ENCODE measurements at places on chromosomes 3 and 15.
A peak's percentile ranks its signal among the peaks of the same experiment; 100 is the strongest.

DNA sequence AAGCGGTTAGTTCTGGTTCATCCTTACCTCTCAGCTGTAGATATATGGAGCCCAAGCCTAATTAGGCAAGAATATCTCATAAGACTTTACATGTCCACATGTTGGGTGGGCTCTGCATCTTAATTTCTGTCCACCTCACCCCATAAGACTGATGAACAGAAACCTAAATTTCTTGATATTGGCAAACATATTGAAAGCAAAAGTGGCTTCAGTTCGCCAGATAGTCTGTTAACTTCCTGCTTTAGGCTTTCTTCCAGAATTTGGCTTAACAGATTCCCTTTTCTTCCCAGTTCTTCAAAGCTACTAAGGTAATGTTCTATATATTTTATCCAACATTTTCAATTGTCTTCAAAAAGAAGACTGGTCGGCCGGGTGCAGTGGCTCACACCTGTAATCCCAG is 19.7 kb downstream of the GABPB1 start:
- H3K4me1 ChIP-seq, result no peaks in the 10 kb centered on the region
- DNase-seq, result no peak
- H3K4me3 ChIP-seq, result no peak overlapping the region
- no peaks in the 10 kb centered on the region for H3K36me3 ChIP-seq

DNA sequence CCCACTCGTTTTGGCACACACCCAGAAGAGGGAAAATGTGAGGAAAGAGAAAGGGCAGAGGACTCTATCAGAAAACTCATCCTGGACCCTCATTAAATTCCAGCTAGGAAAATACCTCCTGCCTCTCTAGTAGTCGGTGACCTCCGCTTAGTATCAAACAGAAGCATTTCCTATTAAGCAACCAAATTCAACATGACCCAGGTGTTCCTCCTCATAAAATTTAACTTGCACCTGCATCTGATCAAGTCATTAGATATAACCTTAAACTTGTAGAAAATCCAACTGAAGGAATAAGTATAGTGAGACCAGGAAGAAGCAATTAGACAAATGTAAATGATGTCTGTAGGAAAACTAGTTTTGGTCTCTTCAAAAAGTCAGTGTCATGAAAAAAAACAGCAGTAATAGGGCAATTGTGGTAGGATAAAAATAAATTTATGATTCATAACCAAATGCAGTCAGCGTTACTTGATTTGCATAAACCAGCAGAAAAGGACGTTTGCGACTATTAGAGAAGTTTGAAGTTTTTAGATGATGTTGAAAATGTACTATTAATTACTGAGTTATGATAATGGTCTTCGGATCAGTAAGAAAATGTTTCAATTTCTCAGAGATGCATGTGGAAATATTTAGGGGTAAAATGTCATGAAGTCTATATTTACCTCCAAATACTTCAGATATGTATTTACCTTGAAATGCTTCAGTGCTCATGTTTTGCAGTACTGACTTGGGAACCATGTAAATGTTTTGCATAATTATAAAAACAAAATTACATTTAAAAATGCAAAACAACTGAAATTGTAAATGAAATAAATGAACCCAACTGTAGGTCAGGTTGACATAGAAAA is 44.6 kb downstream of the LDHAL6B start:
- no peaks in the 10 kb centered on the region for H3K4me1 ChIP-seq
- H3K27ac ChIP-seq, result no peak overlapping the region
- DNase-seq, result no peak

GRCh38 chr3:119261055-119261454 is 20.4 kb upstream of the B4GALT4 start:
- no peaks in the 10 kb centered on the region for H3K4me1 ChIP-seq
- no peak for DNase-seq
- no peak overlapping the region for H3K27ac ChIP-seq
- no peak overlapping the region for H3K4me3 ChIP-seq
- no peaks in the 10 kb centered on the region for H3K36me3 ChIP-seq
- no peaks in the 10 kb centered on the region for H3K27me3 ChIP-seq

DNA sequence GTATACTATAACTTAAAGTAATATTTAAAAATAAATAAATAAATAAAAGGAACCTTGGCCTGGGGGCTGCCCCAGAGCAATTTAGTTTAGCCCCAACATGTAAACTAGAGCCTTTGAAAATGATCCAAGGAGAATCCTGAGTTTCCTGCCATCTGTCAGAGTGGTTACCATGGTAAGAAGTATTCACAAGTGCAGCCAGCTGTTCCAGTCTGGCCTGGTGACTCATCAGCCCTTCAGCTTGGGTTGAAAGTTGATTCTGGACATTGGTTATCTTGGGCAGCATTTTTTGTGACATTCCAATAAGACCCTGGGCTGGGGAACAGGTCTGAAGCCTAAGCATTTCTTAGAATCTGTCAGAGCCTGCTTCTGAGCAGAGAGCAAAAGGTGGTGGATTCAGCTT is 72.7 kb upstream of the LRTM1 start:
- no peak overlapping the region for H3K4me3 ChIP-seq
- H3K27ac ChIP-seq, result no peak overlapping the region
- no peak for DNase-seq
- no peaks in the 10 kb centered on the region for H3K36me3 ChIP-seq

GRCh38 chr15:101428758-101429157 is 60.7 kb downstream of the PCSK6 start:
- H3K27me3 ChIP-seq, result no peaks in the 10 kb centered on the region
- H3K27ac ChIP-seq, result no peak overlapping the region
- no peaks in the 10 kb centered on the region for H3K36me3 ChIP-seq
- no peak overlapping the region for H3K4me3 ChIP-seq

DNA sequence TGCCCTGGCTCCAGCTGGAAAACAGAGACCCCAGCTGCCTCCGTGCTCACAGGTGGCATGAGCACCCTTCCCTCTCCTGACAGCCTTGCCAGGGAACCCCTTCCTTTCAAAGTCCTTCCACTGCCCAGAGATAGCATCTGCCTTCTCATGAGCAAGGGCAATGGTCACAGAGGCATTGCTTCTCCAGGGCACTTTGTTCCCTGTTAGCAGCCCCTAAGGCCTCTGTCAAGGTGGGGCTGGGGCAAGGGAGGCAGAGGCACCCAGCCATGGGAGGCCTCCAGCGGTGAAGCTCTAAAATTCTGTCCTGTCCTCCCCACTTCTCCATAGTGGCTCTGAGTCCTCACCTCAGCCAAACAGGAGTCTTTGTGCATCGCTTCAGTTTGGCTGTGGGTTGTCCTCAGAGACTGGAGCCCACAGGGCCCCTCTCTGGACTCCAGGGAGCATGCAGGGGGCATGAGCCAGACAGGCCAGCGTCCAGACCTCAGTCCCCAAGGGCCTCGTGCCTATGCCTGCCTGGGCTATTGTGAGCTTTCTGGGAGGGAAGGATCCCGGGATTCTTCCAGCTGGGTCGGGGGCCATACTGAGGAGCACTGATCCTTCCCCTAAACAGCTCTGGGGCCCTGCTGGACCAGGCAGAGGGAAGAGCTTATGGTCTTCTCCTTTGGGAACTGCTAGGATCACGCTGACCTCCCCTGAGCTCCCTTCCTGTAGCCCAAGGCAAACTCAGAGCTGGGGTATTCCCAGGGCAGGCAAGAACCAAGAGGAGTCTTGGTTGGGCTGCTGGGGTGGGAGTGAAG is 106.6 kb downstream of the DNAJB8 start:
- no peak overlapping the region for H3K4me3 ChIP-seq
- H3K4me1 ChIP-seq, result no peaks in the 10 kb centered on the region
- H3K27me3 ChIP-seq, result no peaks in the 10 kb centered on the region
- no peak overlapping the region for H3K27ac ChIP-seq

DNA sequence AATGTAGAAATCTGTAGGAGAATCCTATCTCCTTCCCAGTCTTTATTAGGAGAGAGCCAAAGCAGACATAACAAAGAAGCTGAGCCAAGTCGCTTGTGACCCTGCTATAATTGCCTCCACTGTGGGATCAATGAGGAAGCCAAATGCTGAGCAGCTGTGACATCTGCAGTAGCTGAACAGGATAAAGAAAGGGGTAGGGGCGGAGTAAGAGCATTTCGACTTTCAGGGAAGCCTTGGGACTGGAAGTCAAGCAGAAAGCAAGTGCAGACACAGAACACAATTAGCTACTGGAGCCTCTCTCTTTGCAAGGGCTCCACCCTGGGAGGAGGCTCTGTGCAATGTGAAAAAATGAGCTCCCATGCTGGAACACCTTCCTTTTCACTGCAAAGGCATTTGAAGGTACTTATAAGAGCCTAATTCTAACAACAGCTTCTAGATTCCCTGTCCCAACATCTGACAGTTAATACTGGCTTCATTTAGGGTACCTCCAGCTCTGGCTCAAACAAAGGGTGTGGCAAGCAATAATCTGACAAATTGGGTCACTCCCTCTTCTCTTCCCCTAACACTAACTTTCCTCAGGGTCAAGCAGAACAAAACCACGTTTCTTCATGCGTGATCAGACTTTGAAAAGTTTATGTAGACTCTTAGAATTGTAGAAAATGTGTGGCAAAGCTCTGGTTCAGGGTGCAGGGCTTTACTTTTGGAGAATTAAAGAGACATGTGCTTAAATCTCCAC is 166.4 kb downstream of the CADPS start:
- H3K27ac ChIP-seq, result no peak overlapping the region
- no peaks in the 10 kb centered on the region for H3K36me3 ChIP-seq
- no peak for DNase-seq
- no peaks in the 10 kb centered on the region for H3K27me3 ChIP-seq
- no peaks in the 10 kb centered on the region for H3K4me1 ChIP-seq
- H3K4me3 ChIP-seq, result no peak overlapping the region

DNA sequence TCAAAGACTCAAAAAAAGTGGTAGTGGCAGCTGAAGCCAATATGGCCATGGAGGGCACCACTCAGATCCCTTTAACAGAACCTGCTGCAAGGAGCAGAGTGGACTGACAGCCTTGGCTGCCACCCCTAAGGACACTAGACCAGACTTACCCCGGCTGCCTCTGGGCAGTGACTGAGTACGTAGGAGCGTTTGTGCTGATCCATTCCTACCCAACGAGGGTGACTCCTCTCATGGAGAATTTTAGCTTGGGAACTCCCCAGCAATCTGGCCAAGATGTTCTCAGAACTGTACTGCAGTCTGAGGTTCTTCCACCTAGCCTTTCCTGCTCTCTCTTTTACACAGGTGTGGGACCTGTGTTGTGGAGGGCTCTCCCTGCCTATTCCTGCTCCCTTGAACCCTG is 22.1 kb downstream of the CLEC3B start:
- no peaks in the 10 kb centered on the region for H3K36me3 ChIP-seq
- no peak overlapping the region for H3K27ac ChIP-seq
- no peaks in the 10 kb centered on the region for H3K27me3 ChIP-seq
- H3K4me1 ChIP-seq, result no peaks in the 10 kb centered on the region
- no peak for DNase-seq

DNA sequence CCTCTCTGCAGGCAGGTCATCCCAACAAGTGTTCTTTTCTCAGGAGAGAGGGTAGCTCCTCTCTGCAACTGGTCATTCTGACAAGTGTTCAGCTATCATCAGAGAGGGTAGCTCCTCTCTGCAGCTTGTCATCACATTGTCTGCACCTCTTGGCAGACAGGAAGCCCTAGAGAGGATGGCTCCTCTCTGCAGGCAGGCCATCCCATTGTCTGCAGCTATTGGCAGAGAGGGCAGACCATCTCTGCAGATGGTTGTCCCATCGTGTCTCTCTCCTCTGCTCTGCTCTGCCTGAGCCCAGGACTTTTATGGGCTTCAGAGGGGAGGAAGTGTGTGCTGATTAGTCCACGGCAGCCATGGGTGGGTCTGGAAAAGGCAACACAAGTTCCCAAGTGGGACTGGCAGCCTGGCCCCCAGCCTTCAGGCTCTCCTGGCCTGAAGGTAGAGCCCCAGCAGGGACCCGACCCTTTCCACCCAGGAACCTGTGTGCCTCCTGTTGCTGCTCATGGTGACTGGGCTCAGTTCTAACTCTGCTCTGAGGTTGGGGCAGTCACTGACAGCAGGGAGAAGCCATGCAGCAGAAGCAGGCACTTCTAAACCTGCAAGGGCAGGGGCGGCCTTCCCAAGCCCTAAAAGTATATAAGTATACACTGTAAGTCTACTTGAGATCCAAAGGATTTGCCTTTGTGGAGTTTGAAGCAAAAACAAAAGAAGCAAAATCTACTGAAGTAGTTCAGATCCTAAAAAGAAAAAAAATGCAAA is 637.9 kb downstream of the PLOD2 start:
- H3K4me1 ChIP-seq, result no peaks in the 10 kb centered on the region
- no peak overlapping the region for H3K4me3 ChIP-seq
- no peaks in the 10 kb centered on the region for H3K27me3 ChIP-seq
- no peak overlapping the region for H3K27ac ChIP-seq

GRCh38 chr3:54180921-54181320 is 58.6 kb downstream of the CACNA2D3 start:
- no peak overlapping the region for H3K4me3 ChIP-seq
- H3K27me3 ChIP-seq, result no peaks in the 10 kb centered on the region
- no peaks in the 10 kb centered on the region for H3K36me3 ChIP-seq
- no peak for DNase-seq
- H3K27ac ChIP-seq, result no peak overlapping the region
- H3K4me1 ChIP-seq, result no peaks in the 10 kb centered on the region

- peaks cover 6% of the 10 kb centered on the region for H3K27me3 ChIP-seq
- no peaks in the 10 kb centered on the region for H3K36me3 ChIP-seq
- H3K4me1 ChIP-seq, result no peaks in the 10 kb centered on the region
- DNase-seq, result no peak
- H3K4me3 ChIP-seq, result no peak overlapping the region
These were observed 27.0 kb upstream of the SV2B start for GRCh38 chr15:91073077-91073476.

DNA sequence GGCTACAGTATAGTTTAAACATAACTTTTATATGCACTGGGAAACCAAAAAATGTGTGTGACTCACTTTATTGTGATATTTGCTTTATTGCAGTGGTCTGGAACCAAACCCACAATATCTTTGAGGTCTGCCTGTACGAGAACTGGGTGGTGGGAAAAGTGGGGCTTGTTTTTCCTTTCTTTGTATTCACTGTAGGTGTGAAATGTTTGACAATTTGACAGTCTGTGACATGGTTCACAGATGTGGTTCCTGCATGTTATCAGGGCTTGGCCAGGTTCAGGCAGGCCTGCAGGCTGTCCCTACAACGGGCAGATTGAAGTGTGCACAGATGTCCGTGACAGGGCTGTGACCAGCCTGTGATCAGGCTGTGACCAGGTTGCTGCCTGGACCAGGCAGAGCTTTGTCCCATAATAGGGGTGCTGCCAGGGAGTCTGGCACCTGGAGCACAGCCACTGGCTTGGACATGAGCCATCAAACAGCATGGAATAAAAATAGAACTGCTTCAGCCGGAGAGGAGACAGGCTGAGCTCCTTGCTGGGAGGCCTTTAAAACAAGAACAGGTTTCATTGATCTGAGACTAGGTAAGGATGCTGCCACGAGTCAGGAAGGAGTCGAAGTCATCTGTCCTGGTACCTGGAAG is 61.0 kb downstream of the KLF13 start:
- no peak for DNase-seq
- peak overlapping the region; percentile 22 for H3K27ac ChIP-seq
- H3K36me3 ChIP-seq, result no peaks in the 10 kb centered on the region
- H3K27me3 ChIP-seq, result no peaks in the 10 kb centered on the region
- no peaks in the 10 kb centered on the region for H3K4me1 ChIP-seq

GRCh38 chr3:98690876-98691275 is 72.3 kb upstream of the ST3GAL6 start:
- H3K27me3 ChIP-seq, result no peaks in the 10 kb centered on the region
- H3K4me3 ChIP-seq, result no peak overlapping the region
- no peak overlapping the region for H3K27ac ChIP-seq
- no peaks in the 10 kb centered on the region for H3K4me1 ChIP-seq

GRCh38 chr3:152390647-152391046 is 121.9 kb downstream of the MBNL1 start:
- H3K4me3 ChIP-seq, result no peak overlapping the region
- H3K4me1 ChIP-seq, result peaks cover 11% of the 10 kb centered on the region
- peak overlapping the region; percentile 37 for H3K27ac ChIP-seq
- no peaks in the 10 kb centered on the region for H3K27me3 ChIP-seq
- no peak for DNase-seq

GRCh38 chr3:153595186-153595815 is 433.3 kb downstream of the RAP2B start:
- H3K4me3 ChIP-seq, result no peak overlapping the region
- H3K27me3 ChIP-seq, result no peaks in the 10 kb centered on the region
- H3K4me1 ChIP-seq, result no peaks in the 10 kb centered on the region
- H3K27ac ChIP-seq, result no peak overlapping the region
